ENCODE measurements at places on chromosomes 3 and 15.

GRCh38 chr15:45802140-45802539 lies 167.3 kb downstream of the SQOR start:
- no peak for DNase-seq

GRCh38 chr3:190014940-190015339 lies 105.8 kb downstream of the P3H2 start:
- DNase-seq: no peak

DNA sequence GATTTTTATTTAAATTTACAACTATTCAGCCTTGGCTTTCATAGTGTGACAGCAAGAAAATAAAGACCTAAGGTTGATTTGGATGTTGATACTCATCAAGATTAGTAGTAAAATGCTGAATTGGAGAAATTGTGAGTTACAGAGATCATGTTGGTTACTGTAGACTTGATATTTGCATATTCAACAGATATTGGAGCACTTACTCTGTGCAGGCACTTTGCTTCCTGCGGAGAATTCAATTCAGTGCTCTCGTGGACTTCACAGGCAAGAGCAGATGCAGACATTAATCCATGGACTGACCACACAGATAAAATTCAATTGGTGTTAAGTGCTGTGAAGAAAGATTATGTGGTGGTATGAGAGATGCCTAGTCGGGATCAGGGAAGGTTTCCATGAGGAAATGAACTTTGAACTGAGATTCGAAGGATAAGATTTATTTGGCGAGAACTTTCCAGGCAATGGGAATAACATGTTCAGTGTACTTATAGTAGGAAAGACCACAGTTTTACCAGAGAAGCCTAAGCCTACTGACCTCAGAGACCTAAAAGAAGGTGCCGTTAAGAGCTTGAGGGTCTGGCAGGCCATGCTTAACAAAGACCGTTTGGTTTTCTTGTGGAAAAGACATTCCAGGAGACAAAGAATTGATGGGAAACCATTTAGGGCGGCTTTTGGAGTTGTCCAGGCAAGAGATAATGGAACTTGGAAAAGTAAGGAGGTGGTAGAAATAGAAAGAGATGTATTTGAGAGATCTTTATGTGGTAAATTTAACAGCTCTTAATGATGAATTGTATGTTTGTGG lies 4.3 kb downstream of the SELENOT start:
- no peak for DNase-seq

- no peak for DNase-seq
Measured at GRCh38 chr15:55770806-55771205, 27.9 kb upstream of the PRTG start.

DNA sequence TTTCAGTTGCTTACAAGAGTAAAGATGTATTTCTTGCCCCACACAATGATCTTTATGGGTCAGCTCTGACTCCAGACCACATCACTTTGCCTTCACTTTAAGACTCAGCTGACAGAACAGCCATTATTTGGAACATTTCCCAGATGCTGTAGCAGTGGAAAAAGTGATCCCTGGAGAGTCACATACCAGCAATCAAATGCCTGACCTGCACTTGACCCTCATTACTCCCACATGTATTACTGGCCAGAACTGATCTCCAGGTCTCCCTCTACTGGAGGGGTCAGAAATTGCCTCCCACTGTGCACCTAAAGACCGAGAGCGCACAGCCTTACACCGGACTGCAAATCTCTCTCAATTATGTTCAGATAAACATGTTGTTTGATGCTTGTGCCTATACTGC lies 88.6 kb upstream of the ZNF385D start:
- no peak for DNase-seq

GRCh38 chr3:12656193-12656592 lies 7.7 kb downstream of the RAF1 start:
- DNase-seq: no peak

DNA sequence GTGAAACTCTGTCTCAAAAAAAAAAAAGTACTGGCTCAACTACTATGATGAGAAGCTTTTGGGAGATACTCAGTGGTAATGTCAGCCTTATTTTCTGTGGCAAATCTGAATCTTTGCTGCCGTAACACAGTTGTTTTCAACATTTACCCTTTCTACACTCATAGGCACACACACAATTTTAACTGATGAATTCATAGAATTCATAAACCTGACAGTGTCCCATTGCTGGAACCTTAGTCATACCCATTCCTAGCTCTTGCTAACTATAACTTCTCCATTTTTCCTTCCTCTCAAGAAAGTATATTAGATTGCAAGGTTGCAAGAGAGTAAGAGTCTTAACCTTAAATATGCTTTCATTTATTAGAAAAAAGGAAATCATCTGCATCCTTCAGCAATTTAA lies 496.6 kb downstream of the FHIT start:
- no peak for DNase-seq

GRCh38 chr3:43796041-43796596 lies 105.4 kb downstream of the ABHD5 start:
- DNase-seq: no peak

GRCh38 chr3:129822241-129822640 lies 71.3 kb downstream of the TMCC1 start:
- no peak for DNase-seq

DNA sequence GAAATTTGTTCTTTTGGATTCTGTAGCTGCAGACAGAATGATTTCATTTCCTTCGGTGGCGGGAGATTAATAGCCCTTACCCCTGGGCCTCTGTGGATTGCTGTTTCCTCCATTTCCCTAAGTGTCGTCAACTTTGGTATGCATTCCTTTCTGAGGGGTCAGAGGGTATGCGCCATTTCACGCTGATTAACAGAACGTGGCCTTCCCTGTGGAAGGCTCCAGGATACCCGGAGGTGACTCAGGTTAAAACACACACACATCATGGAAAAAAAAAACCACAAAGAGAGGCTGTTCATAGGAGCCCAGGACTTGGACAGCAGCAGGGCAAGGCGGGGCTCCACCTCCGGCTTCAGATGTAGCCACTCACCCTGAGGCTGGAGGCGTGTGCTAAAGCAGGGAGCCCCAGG lies 51.9 kb downstream of the EPHB1 start:
- no peak for DNase-seq

- no peak for DNase-seq
Measured at GRCh38 chr3:163924600-163924999, 1153.7 kb downstream of the SI start.

GRCh38 chr3:57274845-57275244 lies 17.6 kb downstream of the ASB14 start:
- no peak for DNase-seq

- no peak for DNase-seq
Measured at GRCh38 chr3:23240171-23240785, 37.2 kb downstream of the UBE2E2 start.

DNA sequence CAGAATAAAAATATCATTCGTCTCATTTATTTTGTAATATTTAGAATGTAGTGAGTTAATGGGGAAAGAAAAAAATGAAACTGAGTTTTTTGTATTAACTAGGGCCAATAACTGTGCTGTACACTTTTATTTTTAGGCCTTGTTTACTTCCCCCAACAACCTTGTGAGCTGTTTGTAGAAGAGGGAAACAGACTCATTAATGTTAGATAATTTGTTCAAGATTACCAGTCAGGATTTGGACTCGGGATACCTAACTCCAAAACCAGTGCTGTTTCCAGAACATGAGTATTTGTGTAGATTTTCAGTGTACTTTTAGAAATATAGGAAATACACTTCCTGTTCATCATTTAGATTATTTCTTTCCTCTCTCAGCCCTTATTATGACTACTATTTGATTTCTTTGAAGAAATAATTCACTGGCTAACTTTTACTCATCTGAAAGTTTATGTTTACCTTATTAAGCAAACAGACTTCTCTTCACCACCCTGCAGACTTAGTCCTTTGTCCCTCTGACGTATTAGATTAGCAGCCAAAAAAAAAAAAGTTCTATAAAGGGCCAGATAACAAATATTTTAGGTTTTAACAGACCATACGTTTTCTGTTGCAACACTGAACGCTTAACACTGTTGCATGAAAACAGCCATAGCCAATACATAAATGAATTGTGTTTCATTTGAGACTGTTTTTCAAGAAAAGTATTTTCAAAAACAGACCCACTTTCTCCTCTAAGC lies 192.5 kb upstream of the CGNL1 start:
- no peak for DNase-seq

GRCh38 chr15:62528505-62528904 lies 363.4 kb upstream of the C2CD4B start:
- no peak for DNase-seq

- DNase-seq: no peak
Measured at GRCh38 chr3:43996379-43997301, 245.0 kb upstream of the TOPAZ1 start.

DNA sequence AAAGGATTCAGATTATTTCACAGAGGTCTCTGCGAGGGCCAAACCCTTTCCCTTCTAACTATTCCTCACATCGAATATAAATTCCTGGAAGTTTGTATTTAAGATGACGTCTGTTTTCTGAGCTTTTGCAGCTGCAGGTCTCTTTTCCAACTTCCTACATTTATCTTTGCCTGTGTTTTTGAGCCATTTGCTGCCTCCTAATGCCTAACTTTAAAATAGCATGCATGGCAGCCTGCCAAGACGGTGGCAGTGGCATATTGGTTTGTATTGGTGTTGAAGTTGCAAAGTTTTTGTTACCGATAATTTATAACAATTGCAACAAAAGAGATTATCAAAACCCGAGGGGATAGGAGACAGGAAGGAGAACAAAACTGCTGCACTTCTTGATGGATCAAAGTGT lies 187.1 kb upstream of the DNAJC19 start:
- no peak for DNase-seq

GRCh38 chr3:76495216-76495615 lies 544.7 kb upstream of the ROBO2 start:
- DNase-seq: no peak

- DNase-seq: no peak
Measured at GRCh38 chr3:189883113-189883753, 237.5 kb downstream of the P3H2 start.

DNA sequence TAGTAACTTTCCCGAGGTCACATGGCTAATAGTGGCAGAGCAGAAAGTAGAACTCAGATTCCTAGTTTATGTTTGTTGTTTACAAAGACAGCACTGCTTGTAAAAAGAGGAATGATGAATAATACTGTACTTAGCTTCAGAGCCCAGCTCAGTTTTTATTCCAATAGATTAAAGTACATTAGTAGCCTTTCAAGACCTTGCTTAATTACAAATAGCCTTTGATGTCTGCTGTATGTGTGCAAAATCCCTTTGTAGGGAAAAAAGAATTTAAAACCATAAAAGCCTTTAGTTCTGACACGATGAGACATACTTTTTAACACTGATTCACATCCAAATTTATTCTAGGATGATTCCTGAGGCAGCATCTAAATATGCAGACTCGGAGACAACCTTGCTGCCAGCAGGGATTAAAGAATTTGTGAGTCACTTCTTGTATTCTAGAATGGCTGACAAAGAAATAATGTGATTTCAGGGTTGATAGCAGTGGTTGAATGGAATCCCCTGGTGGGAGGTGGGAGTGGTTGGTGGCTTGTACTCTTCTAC lies 324.2 kb upstream of the TGFBR2 start:
- no peak for DNase-seq

- no peak for DNase-seq
Measured at GRCh38 chr15:26702381-26702780, 70.5 kb downstream of the GABRB3 start.

GRCh38 chr3:174620138-174620537 lies 239.0 kb upstream of the NAALADL2 start:
- no peak for DNase-seq

DNA sequence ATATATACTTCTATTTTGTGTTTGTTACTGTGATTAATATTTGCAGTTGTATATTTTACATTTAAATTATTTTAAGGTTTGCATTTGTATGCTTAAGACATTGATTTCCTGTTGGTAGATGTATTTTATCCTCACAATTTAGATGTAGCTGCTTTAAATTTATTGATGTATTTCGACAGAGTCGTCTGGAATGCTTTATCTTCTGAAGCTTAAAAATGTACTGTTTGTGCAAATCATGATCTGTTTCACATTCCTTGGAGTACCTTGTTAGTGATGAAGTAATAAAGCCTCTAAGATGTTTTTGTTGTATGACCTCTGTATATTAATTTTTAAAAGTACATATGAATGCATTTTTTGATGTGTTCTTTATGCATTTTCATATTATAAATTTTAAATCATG lies 1.9 kb downstream of the CHD2 start:
- no peak for DNase-seq

DNA sequence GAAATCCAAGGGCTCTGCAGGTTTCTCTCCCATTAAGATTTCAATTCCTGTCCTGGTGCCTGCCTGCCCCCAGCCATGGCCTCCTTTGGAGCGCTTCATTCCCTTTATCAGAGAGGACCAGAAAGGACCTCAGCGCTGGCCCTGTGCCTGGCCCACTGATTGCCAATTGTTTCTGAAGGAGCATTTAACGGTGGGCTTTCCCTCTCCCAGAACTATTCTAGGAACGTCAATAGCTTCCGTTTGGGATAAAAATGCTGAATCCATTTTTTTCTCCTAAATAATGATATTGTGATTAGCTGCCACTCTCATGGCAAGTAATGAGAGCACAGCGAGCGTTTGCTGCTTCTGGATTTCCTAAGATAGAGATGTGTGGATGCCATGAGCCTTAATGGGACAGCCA lies 12.2 kb upstream of the SLC6A1 start:
- no peak for DNase-seq

GRCh38 chr3:151974067-151974466 lies 100.6 kb downstream of the SUCNR1 start:
- DNase-seq: no peak

DNA sequence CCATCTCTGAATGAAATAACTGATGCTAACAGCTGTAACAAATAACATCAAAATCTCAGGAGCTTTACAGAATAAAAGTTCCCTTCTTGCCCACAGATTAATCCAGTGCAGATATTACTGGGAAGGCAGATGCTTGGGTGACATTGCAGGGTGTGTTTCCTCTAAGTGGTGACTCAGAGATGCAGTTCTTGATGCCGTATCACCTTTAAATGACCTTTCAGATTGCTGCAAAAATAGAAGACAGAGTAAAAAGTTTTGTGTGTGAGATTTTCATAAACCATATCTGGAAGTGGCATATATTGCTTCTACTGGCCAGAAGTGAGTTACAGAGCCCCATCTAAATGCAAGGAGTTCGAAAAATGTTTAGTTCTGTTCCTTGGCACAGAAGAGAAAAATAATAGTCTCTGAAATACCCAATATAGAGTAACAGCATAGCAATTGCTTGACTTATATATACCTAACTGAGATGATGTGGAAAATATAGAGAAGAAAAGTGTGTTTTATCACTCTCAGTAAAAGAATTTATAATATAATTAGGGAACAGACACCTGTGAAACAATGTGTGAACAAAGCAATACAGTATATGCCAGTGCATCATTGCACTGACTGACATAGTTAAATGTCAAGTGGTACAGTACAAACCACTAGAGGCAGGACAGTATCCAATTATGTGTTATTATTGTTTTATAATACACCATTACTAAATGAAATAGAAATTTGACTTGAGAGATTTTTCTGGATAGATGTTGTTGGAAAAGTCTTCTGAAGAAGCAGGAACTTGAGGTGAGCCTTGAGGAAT lies 430.7 kb upstream of the CBLB start:
- DNase-seq: no peak

Data from stimulated activated CD4-positive, alpha-beta T cell treated with anti-CD3 and anti-CD28 coated beads, Interleukin-4, amount 100 ng/mL, for 4 hours (primary cell).